Stimulated activated CD4-positive, alpha-beta T cell treated with anti-CD3 and anti-CD28 coated beads, Interleukin-2, amount 100 ng/mL, for 4 hours (primary cell): ENCODE measurements at places on chromosomes 6 and 20.

- no peak for DNase-seq
Observed at GRCh38 chr20:43894491-43894890, 20.2 kb upstream of the TOX2 start.

DNA sequence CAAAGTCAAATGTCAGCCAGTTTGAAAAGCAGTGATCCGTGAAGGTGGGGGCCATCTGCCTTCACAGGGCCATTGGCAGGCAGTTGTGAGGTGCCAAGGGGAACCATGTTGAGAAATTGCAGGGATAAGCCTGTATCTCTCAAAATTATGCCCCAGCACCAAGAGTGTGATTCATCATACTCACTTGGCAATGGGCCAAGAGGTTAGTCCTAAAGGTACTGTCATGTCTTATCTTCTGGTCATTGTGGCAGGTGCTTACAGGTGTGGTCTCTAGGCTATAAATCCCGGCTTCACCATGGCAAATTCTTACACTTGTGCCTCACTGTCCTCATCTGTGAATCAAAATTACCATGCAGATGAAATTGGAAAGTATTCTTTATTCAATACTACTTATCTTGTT is 150.7 kb upstream of the LAMP5 start:
- no peak for DNase-seq

DNA sequence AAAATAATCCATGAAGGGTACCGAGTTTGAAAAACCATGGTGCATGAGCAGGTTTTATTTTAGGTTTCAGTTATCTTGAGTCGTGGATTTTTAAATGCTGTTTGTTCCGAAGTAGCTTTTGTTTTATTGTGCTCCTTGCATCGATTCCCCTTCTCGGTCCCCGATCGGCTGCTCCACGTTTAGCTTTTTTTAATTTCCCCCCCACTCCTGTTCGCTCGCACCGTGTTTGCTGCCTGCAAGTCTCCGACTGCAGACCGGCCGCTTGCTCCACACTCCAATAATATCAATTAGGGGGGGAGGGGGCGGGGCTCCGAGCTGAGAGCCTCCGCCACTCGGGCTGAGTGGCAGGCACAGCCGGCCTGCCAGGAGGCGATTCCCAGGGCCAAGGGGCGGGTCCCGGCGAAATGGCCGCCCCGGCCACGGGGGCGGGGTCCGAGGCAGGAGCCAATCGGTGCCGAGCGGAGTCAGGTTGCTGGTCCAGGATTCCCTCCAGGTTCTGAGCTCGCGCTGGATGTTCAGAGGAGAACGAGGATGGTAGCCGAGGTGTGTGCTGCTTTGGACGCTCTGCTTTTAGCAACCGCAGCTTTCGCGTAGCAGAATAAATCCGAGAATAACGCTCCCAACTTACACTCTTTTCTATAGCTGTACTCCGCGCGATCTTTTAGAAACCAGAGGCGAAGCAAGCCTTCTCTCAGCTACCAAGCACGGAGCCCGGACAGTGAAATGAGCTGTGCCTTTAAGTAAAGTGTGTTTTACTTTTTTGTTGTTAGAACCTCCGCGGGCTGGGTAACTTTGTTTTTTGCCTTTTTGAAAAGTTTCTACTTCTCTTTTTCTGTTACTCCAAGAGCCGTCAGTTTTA is at the start of gene EPHA7:
Gene EPHA7 (minus strand): TSS at position 256 of the 859 bp plus-strand sequence. CDS start 218 bp downstream, at position 38.
- DNase-seq: no peak

DNA sequence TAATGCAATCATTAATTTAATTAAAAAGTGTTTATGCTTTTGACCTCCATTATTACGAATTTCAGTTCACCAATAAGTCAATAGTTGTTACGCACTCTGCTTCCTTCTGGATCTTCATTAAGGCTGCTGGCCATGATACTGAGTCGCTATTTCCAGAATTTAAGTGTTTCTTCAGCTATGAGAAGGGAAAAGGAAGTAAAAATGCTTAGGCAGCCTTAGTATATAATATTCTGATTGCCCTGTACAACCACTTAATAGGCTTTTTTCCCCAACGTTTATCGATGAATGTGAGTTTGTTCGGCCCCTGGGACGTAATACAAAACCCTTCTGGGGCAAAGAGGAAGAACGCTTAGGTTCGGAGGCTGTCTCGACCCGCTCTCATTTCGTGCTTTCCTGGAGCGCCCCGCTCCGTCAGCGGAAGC is 644 bp downstream of the OARD1 start:
- peak; percentile 51 for DNase-seq

DNA sequence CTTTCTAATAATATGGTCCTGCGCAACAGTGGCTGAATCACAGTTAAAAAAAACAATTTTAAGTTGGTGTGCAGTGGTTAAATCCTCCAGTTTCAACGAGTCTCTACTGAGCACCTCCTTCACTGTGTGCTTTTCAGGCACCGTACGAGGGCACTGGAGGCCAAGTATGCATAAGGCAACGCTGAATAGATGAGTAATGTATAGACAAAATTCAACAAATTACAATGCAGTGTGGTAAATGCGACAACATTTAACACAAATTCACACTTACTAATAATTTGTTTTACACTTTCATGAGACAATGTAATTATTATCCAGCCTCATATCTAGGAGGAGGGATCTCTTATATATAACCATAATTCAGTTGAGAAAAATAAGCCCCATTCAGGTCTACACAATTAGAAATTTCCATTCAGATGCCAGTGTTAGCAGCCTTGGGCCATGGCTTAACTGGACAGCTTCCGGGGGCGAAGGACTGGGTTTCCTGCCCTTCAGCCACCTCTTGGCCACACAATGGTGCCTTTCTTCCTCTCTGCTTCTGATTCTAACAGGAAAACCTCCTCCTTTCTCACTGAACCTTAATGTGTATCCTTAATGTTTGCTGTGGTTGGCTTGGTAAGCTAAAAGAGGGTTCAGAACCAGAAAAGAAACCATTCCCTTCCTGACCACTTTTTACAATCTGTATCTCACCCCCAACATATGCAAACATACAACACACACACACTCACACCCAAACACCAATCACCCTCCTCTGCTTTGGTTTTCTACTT is 51.9 kb downstream of the B4GALT5 start:
- no peak for DNase-seq

DNA sequence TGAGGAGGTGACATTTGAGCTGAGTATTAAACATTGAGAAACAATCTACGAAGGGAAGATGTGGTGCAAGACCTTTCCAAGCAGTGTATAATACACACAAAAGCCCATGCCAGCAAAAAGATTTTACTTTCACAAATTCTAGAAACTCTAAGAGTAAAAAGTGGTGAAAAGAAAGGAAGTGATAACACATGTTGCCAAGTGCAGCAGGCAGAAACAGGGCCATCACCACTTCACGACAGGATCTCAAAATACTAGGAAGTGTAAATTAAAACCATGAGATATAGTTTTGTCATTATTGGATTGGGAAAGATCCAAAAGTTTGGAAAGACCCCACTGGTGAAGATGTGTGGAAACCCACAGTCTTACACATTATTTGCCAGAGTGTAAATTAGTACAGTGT is 1.7 kb upstream of the ENTPD6 start:
- DNase-seq: no peak
